ENCODE measurements at places on chromosomes 12 and 14.

DNA sequence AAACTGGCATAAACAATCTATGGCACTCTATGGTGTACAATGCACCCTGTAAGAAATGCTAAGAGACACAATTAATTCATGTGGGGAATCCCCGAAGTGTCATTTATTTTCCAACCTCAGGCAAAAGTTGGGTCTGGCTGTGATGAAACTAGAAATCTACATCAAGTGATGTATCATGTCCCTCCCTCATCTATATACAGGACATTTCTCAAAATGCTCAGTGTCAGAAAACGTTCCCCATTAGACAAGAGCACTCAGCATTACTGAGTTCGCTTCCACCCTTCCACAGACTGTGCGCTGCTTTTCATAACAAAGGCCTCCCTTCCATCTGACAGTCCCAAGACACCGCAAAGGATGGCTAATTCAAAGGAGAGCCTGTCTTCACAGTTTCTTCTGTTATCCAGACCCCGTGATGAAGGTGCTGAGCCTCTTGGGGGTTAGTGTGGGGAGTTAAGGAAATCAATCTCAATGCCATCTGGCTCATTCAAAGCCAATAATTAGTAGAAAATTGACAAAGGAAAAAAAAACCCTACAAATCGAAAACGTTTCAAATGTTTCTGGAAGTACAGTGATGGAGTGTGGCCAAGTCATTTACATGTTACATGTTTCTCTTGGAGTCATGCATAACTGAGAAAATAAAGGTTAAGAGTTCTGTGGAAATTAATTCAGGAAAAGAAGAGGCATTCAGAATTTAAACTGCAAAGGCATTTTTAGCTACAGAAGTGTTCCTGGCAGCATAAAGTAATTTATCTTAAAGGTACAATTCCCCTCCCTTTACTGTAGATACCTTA is 7.5 kb downstream of the CCDC88C start:
- peak; percentile 85 for DNase-seq

DNA sequence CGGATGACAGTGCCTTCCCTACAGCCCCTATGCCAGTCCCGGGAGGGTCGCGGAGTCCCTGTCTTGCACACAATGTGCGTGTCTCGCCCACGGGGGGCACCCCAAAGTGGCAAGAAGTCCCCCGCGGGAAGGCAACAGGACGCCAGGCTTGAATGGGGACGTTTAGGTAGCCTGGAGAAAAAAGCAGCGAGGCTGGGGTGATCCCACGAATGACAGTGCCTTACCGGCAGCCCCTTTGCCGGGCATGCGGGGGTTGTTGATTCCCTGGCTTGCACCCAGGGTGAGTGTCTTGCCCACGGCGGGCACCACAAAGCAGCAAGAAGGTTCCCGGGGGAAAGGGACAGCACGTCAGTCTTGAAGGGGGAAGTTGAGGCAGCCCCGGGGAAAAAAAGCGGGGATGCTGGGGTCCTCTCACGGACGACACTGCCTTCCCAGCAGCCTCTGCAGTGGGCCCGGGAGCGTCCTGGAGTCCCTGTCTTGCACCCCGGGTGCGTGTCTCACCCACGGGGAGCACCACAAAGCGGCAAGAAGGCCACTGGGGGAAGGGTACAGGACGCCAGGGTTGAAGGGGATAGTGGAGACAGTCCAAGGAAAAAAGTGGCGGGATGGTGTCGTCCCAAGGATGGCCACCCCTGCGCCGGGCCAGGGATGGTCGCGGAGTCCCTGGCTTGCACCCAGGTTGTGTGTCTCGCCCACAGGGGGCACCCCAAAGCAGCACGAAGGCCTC is 156.8 kb upstream of the ALG10B start:
- DNase-seq = no peak

DNA sequence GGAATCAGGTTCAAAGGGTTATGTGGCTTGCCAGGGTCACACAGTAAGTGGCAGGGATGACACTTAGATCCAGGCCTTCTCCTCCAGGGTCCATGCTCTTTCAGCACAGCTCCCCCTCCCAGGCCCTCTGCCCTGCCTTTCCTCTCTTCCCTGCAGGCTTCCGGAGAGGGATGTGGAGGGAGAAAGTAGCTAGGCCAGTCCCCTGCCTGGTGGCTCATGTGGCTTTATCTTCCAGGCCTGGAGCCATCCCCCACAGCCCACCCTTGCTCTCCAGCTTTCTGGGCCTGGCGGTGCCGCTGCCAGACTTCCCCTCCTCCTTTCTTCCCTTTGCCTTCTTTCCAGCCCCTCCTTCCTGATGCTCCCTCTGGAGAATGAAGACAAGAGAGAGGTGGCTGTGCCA is 1.7 kb downstream of the PSMB11 start:
- DNase-seq = no peak

DNA sequence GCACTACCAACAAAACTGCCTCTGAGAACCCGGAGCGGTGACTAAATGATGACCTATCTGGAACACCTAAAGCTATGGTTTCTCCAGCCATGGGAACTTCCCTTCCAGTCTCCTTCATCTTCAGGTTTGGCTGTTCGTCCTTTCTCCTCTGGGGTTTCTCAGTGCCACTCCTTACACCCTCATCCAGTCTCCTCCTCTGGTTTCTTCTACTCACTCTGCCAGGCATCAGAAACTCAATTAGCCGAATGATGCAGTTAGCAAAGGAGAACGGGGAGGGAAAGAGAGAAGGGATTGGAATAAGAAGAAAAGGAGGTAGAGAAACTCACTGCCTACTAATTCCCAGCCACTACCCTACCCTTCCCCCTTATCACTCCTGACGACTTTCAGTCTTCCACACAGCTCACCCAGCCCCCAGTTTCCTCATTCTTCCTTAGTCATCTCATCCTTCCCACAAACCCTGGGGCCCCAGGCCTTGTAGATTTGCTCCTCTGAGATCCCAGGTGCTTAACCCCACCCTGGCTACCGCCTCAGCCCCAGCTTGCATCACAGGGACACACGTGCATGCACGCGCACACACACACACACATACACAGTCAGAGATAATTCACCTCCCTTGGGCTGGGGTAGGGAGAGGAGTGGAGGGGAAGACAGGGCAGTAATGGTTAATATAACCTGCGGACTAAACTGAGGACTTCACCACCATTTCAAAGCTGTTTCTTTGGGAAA is 13.0 kb downstream of the FGD6 start:
- DNase-seq = no peak

DNA sequence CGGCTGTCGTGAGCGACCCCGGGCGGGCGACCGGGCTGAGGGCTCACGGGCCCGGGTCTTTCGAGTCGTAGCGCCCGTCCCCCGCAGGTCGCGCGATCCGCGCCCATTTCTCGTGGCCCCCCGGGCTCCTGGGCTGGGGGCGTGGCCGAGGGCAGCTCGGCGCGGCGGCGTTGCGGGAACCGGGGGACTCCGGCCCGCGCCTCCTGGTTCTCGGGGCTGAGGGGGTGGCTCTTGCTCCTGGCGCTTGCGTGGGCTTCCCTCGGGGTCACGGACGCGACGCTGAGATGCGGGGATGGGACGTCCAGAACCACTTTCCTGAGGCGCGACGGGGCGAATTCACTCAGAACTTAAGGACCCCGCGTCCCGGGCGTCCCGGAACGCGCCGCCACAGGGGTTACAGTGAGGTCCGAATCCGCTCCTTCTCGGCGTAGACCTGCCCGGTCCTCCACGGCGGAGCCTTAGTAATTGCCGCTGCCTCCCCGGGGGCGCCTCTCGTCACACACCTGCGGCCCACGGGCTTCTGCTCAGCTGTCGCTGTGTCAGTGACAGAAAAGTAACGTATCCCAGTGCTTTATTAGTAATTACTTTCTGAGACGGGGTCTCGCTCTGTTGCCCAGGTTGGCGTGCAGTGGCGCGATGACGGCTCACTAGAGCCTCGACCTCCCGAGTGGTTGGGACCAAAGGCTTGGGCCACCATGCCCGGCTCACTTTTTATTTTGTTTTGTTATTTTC is 606 bp downstream of the EP400 start:
- no peak for DNase-seq

DNA sequence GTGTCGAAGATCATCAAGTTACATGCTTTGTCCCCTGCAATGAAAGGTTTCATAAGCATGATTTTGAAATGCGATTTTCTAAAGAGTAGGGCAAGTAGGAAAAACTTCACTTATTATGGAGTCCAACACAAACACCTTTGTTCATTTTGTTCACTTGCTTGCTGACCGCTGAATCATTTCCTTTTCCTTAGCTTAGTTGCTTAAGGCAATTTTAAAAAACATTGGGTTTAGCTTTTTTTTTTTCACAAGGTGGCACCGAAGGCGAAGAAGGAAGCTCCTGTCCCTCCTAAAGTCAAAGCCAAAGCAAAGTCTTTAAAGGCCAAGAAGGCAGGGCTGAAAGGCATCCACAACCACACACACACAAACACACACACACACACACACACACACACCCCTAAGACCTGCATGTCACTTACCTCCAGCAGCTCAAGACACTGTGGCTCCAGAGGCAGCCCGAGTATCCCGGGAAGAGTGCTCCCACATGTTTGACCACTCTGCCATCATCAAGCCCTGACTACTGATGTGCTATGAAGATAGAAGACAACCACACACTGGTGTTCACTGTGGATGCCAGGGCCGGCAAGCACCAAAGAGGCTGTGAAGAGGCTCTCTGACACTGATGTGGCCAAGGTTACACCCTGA is 11.4 kb downstream of the MANSC1 start:
- DNase-seq = no peak

GRCh38 chr14:99081880-99082279 is 190.1 kb downstream of the BCL11B start:
- no peak for DNase-seq

DNA sequence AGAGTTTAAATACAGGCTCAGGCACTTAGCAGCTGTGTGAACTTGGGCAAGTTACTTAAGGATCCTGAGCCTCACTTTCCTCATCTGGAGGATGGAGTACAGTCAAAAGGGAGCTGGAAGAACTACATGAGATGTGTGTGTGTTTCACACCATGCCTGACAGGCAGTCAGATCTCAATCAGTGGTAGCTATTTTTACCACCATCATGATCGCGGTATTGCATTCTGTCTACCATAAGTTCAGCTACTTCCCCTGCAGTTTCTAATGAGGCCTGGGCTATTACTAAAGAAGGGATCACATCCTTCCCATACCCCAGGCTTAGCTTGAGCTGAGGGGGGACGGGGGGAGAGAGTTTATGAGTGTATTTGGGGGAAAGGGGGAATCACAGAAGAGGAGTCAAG is 7.0 kb downstream of the AQP6 start:
- DNase-seq = no peak

- peak; percentile 83 for DNase-seq
Measured at GRCh38 chr12:96047229-96048211, 12.1 kb upstream of the LTA4H start.

GRCh38 chr12:6765634-6766581 is at the start of gene PTMS:
Gene PTMS (plus strand): TSS chr12:6766363. CDS start chr12:6766706, 343 bp downstream.
- DNase-seq = no peak

Measured in CD4-positive, alpha-beta T cell treated with Interleukin-4 for 4 hours (primary cell).